H9 (cell line): ENCODE measurements at places on chromosomes 3 and 15.

DNA sequence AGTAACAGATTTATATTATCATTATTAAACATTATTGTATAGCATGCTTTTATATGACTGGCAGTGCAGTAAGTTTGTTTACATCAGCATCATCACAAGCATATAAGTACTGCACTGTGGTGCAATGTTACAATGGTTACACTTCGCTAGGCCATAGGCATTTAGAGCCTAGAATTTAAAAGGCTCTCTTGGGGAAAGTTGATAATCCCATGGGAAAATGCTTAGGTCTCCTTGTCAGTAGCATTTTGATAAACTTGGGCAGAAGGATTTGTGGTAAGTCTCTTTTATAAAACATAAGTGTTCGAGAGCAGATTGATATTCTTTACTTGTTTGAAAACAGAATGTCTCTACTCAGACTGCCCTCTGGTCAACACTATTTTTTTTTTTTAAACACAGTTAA is 7.5 kb downstream of the DTWD1 start:
- no peak for DNase-seq

DNA sequence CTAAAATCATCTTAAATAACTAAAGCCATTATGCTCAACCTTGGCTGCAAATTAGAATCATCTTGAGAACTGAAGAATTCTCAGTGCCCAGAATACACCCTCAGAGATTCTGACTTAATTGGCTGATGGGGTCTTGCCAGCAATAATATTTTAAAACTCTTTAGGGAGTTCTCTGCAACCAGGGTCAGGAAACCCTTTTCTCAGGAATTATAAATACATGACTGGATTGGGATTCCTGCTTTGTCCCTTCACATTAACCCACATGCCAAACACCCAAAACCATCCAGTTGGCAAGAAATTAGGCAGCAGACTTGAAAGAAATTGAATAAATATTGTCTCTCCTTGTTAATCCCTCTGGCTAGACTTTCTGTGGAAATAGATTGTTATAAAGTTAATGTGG is 482.3 kb upstream of the NECTIN3 start:
- no peak for DNase-seq

DNA sequence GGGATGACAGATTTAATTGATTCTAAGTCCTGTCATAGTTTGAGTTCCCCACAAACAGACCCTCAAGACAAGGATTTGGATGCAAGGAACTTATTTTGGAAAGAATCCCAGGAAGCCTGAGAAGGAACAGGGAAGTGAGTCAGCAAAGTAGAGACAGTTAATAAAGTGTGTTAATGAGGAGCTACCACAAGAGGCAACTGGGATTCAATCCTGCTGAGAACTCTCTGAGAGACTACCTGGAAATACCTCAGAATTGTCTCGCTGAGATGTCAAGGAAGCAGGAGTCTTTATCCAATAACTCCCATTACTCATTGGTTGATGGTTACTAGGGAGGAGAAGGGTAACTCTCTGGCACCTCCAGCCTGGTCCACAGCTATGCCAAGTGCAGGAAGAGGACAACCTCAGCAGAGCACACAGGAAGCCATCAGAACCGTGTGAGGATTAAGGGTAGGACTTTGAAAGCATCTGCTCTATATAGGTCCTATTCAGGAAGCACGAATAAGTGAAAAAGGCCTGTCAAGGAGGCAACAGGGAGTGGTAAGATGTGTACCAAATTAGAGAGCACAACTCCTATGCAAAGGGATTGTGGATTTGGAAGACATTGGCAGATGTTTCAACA is 311.1 kb upstream of the KCNH8 start:
- no peak for DNase-seq

- DNase-seq = peak; percentile 53
Measured at GRCh38 chr3:51686512-51687215, 15.6 kb downstream of the TEX264 start.

- peak; percentile 88 for DNase-seq
Measured at GRCh38 chr15:98727115-98728040, 79.0 kb downstream of the IGF1R start.

DNA sequence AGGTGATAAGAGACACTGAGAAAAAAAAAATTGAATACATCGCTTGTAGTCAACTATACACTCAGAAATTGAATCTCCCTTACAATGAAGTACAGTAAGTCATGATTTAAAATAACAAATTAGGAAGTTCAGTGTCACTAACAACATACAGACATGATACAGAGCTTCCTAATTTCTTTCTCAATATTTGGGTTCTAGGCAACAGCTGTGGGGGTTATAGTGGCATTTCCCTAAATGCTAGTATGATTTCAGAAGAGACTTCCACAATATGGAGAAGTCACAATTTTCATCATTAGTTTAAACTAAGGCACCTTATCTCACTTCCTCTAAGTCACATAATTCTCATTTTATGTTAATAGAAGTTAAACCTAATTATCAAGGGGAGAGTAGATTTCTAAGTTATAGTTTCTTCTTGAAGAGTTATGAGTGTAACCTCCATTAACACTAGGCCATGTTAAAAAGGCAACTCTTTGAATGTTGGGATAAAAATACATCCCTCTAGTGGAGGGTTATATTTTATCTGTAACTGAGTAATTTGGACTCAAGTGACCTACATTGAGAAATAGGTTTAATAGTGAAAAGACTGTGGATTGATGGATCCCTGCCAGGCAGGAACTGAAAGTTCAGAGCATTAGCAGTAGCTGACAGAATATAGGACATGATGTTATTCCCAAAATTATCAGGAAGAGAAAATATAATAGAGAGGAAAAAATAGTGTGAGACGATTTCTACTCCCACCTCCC is 286.0 kb upstream of the SUCLG2 start:
- DNase-seq = no peak

DNA sequence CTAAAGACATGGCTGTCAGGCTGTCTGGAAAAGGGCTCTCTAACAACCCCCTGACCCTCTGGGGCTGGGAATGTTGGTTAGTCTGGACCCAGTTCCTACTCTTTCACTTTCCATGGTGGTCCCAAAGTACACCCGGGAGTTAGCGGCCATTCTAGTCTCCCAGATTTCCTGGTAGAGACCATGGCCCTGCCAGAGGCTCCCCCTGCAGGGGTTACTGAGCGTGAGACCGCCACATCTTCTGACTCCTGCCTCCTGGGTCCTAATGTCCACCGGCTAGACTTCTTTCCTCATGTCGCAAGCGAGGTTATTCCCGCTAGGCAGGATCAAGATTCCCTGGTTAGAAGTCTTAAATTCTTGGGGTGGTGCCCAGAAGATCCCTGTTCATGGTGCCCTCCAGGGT is 540.0 kb upstream of the ROBO1 start:
- DNase-seq = peak; percentile 57

DNA sequence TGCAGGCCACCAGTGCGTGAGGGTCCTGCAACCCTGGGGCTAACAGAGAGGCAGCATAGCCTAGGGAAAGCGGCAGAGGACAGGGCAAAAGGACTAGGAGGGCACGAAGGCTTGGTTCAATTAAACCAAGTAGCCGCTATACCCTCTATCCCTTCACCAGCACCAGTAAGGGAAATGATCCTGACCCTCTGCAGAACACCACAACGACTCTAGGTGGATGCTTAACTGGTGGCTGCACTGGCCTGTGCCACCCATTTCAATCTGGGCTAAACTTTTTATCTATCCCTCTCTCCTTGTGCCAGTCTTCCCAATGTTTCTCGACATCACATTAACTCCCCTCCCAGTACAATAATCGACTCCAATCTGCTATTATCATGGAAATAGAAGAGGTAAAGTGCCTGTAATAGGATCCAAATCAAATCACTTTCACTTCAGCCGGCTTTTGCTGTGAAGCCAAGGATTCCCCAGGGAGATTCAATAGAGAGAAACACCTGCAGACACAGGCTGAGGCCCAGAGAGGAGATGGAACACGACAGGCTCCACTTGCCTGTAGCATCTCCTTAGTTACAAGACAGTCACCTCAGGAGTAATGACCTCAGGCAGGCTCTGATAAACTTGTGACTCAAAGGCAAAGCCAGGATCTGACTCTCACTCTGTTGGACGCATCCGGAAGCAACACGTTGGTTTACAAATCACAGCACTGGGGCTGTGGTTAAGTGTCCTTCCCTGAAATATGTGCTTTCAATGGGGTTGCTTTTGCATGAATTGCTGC is 791.6 kb upstream of the ARRDC4 start:
- no peak for DNase-seq

- no peak for DNase-seq
Measured at GRCh38 chr3:59451800-59452746, 402.2 kb upstream of the CFAP20DC start.

GRCh38 chr3:42698216-42698910 is 4.2 kb downstream of the HHATL start:
- no peak for DNase-seq

DNA sequence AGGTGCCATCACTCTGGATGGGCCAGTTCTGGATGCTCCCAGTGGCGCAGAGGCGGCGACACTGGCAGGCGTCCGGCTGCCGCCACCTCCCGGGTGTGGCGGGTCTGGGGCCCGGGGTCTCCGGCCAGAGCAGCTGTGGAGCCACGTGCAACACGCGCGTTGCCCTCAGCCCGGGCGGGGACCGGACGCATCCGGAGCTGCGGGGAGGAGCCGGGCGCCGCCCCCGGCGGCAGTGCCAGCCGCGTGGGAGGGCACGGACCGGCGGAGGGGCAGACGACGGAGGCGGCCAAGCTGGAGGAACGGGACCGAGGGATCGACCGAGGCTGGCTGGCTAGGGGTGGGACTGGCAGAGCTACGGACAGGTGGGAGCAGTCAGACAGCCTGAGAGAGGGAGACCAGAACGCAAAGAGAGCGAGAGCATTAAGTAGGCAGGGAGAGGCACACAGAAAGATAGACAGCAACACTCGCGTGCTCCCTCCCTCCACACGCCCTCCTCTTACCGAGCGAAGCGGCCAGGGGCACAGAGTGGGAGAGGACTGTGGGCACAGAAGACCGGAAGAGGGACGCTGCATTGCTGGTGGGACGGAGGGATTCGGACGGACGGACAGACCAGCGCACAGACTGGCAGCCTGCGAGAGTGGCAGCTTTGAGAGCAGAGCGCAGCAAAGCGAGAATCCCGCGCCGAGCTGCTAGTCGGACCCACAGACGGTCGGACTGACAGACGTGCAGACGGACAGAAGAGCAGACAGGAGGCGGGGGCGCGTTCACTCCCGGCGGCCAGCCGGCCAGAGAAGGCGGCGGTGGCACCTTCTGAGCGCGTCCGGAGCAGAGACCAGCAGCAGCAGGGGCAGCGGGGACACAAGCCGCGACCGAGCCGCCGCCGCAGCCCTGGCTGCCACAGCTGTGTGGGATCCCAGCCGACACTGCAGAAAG is at the start of gene ARPP21:
Gene ARPP21, plus strand, starts transcription at position 272 of the 933 bp plus-strand sequence. CDS start 42,227 bp downstream, outside the sequence.
- peak; percentile 57 for DNase-seq
